ELR (cell line): ENCODE measurements at places on chromosomes 2 and 18.
A peak's percentile ranks its signal among the peaks of the same experiment; 100 is the strongest.

GRCh38 chr2:133407341-133407740 is 160.9 kb downstream of the NCKAP5 start:
- DNase-seq, result no peak

DNA sequence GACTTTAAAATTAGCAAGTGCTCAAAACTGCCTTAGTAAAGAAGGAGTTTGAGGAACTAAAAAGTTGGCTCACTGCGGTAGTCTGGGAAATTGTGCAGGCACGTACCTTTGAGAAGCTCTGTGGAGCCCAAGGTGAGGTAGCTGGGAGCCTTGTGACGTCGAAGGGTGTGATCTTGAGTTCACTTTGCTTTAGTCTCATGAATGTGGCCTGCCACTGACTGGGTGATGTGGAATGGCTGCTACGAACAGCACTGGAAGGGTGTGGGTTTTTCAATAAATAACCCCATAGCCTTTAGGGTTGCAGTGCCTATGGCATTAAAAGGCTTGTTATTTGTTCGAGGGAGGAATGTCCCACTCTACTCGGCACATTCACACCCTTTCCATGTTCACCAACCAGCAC is 312.3 kb downstream of the PRKCE start:
- DNase-seq, result no peak

DNA sequence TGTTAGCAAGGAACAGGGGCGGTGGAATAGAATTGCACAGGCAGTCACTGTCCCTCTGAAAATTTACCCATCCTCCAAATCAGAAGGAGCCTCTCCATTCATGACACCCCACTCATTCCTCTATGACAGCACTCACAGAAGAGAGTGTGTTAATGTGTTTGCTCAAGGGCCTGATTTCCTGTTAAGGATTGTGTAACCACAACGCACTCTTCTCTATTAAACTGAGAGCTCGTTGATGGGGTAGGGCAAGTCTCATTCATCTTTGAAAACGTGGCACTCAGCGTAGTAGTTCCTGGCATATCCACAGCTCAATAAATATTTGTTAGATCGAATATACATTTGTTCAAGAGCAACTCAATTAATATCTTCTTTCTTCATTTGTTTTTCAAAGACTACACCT is 106.4 kb downstream of the VAPA start:
- no peak for DNase-seq

DNA sequence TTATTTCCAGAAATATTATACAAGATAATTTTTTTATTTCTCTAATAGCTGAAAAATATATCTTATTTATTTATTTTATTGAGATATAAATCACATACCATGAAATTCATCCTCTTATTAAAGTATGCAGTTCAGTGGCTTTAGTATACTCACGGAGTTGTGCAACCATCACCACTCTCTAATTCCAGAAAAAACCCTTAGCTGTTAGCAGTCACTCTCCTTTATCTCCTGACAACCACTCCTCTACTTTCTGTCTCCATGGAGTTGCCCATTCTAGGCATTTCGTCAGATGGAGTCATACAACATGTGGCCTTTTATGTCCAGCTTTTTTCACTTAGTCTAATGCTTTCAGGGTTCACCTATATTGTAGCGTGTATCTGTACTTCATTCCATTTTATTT is 66.5 kb downstream of the TCF7L1 start:
- DNase-seq, result no peak

GRCh38 chr18:75003039-75003438 is 205.9 kb downstream of the PTGR3 start:
- no peak for DNase-seq

DNA sequence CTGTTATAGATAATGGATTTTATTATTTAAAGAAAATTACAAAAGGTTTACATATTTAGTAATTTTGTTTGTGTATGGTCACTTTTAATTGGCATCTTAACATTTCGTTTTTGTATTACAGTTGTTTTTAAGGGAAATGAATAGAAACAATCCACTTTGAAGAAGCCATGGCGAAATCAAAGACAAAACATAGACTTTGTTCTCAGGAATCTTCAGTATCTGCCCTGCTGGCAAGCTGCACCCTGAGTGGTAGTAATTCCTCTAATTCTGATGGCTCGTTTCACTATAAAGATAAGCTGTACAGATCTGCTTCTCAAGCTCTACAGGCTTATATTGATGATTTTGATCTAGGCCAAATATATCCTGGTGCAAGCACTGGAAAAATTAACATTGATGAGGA is 2.7 kb downstream of the C18orf54 start:
- no peak for DNase-seq

- DNase-seq, result peak; percentile 91
These were observed 19.1 kb upstream of the ACMSD start for GRCh38 chr2:134819334-134819733.

DNA sequence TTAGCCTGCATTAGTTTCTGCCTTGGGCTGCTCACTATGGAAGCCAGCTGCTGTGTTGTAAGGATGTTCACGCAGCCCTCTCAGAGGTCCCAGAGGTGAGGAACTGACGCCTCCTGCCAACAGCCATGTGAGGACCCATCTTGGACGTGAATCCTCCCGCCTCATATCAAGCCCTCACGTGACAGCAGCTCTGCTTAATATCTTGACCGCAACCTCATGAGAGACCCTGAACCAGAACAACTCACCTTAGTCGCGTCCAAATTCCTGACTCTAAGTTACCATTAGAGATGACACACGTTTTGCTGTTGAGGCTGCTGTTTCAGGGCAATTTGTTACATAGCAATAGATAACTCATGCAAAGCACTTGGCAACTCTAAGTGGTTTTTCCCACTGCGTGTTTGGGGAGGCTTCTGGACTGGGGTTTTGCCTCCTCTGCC is 97.7 kb downstream of the TMEM17 start:
- no peak for DNase-seq

DNA sequence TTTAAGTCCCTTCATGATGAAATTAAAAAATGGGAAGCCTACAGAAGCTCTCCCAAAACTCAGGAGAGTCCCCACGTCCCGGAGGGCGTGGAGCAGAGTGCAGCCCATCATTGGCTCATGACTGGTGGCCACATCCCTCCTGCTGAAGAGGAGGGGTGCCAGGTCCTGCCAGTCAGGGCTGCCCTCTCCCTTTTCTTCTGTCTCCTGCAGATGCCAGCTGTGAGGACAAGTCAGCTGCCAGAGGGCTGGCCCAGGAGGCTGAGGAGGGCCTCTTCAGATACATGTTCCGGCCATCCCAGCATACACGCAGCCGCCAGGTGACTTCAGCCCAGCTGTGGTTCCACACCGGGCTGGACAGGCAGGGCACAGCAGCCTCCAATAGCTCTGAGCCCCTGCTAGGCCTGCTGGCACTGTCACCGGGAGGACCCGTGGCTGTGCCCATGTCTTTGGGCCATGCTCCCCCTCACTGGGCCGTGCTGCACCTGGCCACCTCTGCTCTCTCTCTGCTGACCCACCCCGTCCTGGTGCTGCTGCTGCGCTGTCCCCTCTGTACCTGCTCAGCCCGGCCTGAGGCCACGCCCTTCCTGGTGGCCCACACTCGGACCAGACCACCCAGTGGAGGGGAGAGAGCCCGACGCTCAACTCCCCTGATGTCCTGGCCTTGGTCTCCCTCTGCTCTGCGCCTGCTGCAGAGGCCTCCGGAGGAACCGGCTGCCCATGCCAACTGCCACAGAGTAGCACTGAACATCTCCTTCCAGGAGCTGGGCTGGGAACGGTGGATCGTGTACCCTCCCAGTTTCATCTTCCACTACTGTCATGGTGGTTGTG is 2.6 kb downstream of the INHA start:
- DNase-seq, result no peak

DNA sequence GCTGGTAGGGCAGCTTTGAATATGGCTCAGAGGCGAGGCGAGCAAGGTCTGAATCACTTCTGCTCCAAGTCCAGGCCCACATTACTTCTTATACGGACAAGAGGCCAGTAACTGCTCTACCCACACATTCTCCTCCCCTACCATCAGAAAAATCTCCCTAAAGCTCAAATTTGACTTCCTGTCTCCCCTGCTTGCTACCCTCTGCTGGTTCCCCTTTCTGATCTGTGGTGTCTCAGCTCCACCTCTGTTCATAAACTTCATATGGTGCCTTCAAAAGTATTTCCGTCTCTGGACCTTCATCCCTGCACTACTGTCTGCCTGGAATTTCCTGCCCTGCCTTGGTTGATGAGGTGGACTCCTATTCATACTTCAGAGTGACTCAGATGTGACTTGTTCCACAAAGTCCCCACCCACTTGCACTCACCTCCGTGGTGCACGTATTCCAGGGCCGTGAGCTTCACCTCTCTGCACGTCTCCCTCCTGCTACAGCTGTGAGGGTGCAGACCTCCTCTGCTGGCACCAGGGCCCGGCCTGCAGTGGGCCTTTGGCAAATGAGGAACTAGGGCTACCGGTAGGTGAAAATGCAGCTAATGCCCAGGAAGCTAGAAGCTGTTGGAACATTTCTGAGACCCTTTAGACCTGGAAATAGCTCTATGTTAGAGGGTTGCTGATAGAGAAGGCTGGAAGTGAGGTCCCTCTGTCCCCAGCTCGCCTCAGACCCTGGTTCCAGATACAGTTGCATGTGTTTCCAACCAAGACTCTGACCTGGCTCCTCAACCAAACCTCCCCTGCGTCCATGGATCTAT is 24.6 kb upstream of the KCMF1 start:
- DNase-seq, result peak; percentile 98

DNA sequence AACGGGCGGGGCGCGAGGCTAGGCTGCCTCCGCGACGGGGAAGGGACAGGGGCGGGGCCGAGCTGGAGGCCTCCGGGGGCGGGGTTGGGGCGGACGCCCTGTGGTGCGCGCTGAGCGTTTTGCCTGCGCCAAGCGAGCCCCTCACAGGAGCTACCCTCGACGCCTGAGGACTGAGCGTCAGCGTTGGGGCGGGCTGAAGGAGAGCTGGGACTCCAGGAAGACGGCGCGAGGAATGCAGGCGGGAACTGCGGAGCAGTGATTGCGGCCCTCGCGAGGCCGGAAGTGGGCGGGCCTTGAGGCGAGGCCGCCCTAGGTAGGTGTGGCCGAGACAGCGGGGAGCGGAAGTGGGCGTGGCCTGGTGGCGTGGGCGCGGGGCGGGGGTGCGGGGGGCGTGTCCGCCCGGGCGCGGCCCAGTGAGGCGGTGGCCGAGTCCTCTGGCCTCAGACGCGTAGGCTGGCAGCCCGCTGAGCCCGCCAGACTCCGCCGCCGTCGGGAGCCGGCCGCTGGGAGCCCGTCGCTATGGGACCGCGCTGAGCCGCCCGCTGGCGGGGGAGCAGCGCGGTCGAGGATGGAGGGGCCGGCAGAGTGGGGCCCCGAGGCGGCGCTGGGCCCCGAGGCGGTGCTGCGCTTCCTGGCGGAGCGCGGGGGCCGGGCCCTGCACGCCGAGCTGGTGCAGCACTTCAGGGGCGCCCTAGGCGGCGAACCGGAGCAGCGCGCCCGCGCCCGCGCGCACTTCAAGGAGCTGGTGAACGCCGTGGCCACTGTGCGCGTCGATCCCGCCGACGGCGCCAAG is at the start of the genes SEPTIN10 and SOWAHC:
TSS of gene SEPTIN10 (minus strand) at position 45 of the 793 bp plus-strand sequence. CDS start 139 bp downstream, outside the sequence.
TSS of gene SOWAHC (plus strand) at position 443 of the 793 bp plus-strand sequence. CDS start at position 569, 126 bp downstream.
- peak; percentile 99 for DNase-seq

DNA sequence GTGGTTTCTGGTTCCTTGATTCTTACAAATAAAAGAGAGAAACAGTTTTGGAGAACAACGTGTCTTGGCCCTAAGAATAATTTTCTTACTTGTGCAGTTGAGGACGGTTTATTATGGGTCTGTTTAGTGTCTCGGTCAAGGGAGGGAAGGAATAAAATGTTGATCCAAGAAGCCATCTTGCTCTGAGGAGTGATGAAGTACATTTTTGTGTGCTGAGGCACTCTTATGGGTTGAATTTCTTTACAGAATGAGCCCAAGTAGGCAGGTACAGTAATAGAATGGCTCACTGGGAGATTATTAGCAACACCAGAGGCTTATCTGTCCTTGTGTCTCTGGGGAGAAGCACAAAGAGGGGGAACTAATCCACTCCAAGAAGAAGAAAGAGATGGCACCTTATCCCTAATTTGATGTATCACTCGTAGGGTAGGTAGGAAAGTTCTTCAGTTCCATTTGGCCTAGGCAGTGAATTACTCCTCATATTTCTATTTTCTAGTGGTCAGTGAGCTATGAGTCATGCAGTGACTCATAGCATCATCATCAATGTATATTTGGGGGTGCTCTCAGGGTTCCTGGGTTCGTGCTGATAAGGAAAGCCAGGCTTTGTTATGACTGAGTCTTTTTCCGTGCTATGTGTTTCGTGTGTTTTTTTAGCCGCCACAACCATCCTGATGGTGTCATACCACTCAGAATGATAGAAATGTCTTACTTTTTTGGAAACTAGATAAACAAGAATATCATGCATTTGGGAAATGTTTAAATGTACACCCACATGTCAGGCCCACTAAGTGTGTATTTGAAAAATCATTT is 250.1 kb upstream of the CTAGE1 start:
- DNase-seq, result peak; percentile 92

- peak; percentile 1 for DNase-seq
These were observed 404.4 kb upstream of the MEIS1 start for GRCh38 chr2:66030553-66030952.

DNA sequence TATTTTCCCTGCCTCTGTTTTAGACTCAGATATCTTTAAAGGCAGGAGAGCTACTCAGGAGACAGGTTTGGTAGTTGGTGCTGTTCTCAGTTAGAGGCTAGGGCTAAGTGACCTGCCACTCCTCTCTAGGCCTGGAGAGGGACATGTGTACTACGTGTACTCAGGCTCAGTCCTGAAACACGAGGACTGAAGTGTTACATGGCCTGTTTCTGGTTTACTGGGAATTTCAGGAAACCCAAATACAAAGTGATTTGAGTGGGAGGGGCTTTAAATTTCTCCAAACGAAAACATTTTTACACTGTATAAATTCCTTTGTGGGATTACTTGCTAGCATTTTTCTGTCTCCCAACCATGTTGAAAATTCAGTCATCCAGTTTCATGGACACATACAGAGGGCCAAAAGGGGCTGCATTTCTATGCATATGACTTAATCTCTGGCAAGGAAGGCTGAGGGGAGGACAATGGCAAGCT is 343.3 kb downstream of the CYP26B1 start:
- DNase-seq, result no peak

DNA sequence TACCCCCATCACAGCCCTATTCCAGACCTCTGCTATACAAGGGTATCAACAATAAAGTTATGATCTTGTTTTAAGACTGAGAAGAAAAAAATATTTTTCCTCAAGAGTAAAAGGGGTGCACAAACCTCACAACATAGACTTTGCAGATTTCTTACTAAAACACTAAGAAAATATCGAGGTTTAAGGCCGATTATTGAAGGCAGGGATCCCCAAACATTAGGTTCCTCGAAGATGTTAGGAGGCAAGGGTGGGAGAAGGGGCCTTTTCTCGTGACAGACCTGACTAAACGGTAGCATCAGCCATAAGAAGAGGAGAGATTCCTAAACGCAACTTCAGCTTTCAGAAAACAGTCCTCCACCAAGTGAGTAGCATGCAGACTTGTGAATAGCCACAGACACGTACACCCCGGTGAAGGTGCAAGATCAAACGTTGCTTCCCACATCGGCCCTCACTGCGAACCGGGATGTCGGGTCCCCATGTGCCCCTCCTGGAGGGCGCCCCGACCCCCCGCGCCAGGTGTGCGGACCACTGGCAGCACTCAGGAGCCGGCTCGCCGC is 678 bp downstream of the PIAS2 start:
- peak; percentile 51 for DNase-seq
